ENCODE measurements at places on chromosomes 11 and 22. TPM values are rescaled to one million over a fixed set of nuclear protein-coding genes. Genes with fewer than 3 reads are reported as not detected.

DNA sequence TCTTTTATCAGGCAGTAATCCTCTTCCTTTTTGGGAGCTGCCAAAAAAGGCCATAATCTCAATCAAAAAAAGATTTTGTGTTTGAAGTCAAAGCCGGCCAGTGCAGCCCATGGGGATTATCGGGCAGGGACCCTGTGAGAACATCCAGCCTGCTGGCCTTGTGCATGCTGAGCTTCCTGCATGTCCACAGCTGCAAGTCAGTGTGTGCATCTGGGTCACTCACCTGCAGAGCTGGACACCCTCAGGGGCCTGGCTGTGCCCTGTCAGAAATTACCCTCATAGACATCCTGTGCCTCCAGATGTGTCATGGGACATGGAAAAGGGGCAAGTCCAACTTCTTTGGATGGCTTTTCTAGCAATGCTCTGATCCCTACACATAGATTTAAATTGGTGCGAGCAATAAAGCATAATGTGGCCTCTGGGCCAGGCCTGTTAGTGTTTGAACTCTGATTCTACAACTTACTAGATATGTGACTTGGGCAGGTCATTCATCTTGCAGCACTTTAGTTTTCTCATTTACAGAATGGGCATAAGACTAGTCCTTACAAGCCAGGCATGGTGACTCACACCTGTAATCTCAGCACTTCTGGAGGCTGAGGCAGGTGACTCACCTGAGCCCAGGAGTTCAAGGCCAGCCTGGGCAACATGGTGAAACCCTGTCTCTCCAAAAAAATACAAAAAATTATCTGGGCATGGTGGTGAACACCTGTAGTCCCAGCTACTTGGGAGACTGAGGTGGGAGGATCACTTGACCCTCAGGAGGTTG is 81.6 kb upstream of the LARGE1 start:
- H3K4me3 ChIP-seq = no peak overlapping the region
- DNase-seq = no peak
- H3K4me1 ChIP-seq = no peaks in the 10 kb centered on the region
- H3K27ac ChIP-seq = no peak overlapping the region

DNA sequence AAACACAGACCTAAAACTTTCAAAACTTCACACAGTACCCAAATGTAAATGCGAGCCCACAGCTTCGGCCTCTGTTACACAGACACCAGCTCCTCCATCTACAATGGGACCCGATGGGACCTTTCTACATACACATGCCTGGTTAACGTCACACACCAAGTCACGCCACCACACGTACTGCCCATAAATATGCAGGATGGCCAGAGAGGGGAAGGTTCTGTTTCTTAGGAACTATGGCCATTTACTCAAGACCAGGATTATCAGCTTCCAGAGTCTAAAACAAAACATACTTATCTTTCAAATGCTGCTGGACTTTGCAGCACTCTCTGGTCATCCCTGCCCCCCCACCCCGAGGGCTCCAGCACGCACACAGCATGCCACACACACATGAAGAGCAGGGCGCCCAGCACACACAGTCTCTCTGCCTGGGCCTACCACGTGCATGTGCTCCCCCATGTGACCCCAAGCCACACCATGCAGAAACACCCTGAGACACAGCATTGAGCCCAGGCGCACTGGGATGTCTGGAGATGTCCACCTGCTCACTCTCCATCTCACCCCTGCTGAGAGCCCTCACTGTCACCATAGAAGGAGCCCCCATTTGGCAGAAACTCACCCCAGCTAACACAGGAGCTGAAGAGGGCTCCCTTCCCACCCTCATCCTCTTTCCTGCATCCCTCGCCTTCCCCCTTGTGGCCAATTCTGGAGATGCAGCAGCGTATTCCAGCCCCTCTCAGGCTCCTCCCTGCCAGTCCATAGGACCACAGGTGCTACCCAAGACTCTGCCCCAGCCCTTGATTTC is 61.8 kb downstream of the SLC22A12 start:
- peak; percentile 85 for DNase-seq
- peaks cover 4% of the 10 kb centered on the region for H3K27me3 ChIP-seq
- H3K36me3 ChIP-seq = no peaks in the 10 kb centered on the region
- H3K4me1 ChIP-seq = peaks cover 29% of the 10 kb centered on the region

- no peak overlapping the region for H3K27ac ChIP-seq
- H3K27me3 ChIP-seq = no peaks in the 10 kb centered on the region
- H3K4me1 ChIP-seq = peaks cover 4% of the 10 kb centered on the region
- H3K4me3 ChIP-seq = no peak overlapping the region
Measured at GRCh38 chr22:25641650-25642049, 77.2 kb downstream of the GRK3 start.

DNA sequence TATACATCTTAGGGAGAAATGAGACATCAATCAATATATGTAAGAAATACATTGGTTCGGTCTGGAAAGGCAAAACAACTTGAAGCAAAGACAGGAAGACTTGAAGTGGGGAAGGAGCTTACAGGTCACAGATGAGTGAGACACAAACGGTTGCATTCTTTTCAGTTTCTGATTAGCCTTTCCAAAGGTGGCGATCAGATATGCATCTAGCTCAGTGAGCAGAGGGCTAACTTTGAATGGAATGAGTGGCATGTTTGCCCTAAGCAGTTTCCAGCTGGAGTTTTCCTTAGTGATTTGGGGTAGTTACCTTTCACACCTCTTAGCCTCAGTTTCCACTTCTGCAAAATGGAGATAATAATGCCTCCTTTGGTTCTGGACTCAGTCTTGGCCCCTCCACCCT is 15.8 kb downstream of the LHFPL7 start:
- H3K36me3 ChIP-seq = no peaks in the 10 kb centered on the region
- no peak overlapping the region for H3K4me3 ChIP-seq
- no peaks in the 10 kb centered on the region for H3K4me1 ChIP-seq
- no peak overlapping the region for H3K27ac ChIP-seq
- H3K27me3 ChIP-seq = no peaks in the 10 kb centered on the region

- H3K4me3 ChIP-seq = no peak overlapping the region
- peak; percentile 11 for DNase-seq
- H3K27me3 ChIP-seq = no peaks in the 10 kb centered on the region
- peaks cover 34% of the 10 kb centered on the region for H3K36me3 ChIP-seq
- peak overlapping the region; percentile 62 for H3K27ac ChIP-seq
Measured at GRCh38 chr11:130872513-130872912, 43.8 kb downstream of the SNX19 start.

- H3K36me3 ChIP-seq = no peaks in the 10 kb centered on the region
- no peak for DNase-seq
- H3K27ac ChIP-seq = peak overlapping the region; percentile 2
- H3K4me3 ChIP-seq = no peak overlapping the region
- H3K27me3 ChIP-seq = no peaks in the 10 kb centered on the region
Measured at GRCh38 chr11:47987310-47987709, 7.0 kb downstream of the PTPRJ start.

- DNase-seq = peak; percentile 56
- H3K27me3 ChIP-seq = peaks cover 2% of the 10 kb centered on the region
- H3K36me3 ChIP-seq = no peaks in the 10 kb centered on the region
- no peak overlapping the region for H3K4me3 ChIP-seq
- no peaks in the 10 kb centered on the region for H3K4me1 ChIP-seq
Measured at GRCh38 chr11:74453373-74453975, 13.9 kb downstream of the KCNE3 start.

- no peak for DNase-seq
- no peaks in the 10 kb centered on the region for H3K36me3 ChIP-seq
- H3K4me1 ChIP-seq = peaks cover 4% of the 10 kb centered on the region
- no peak overlapping the region for H3K4me3 ChIP-seq
Measured at GRCh38 chr22:26740253-26740652, 82.9 kb downstream of the MIAT start.

GRCh38 chr11:19258641-19259230 is 18.0 kb upstream of the E2F8 start:
- no peaks in the 10 kb centered on the region for H3K36me3 ChIP-seq
- H3K27me3 ChIP-seq = no peaks in the 10 kb centered on the region
- H3K4me3 ChIP-seq = no peak overlapping the region
- no peak for DNase-seq

DNA sequence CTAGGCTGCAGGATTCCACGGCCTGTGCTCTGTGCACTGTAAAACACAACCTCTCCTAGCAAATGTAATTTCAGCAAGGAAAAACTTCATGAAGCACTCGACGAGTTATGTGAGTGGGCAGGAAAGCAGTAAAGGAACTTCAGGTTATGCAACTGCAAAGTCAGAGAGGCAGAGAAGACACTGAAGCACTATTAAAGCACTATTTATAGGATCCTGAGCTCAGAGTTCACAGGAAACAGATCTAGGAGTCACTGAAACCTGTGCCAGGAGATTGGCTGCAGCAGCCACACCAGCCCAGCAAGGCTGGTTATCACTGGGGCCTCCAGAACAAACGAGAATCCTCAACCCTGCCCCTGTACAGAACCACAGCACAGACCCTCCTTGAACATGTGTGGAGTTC is 2.5 kb downstream of the SMIM35 start:
- peaks cover 15% of the 10 kb centered on the region for H3K4me1 ChIP-seq
- H3K36me3 ChIP-seq = no peaks in the 10 kb centered on the region
- H3K4me3 ChIP-seq = no peak overlapping the region
- peak; percentile 61 for DNase-seq
- peak overlapping the region; percentile 29 for H3K27ac ChIP-seq

SMIM35 gene
- under 0.01 TPM for total RNA-seq

OR6T1 gene
- total RNA-seq = not detected

CRYBA4 gene
- not detected for total RNA-seq

NCR3LG1 gene
- total RNA-seq = 0.44 TPM

ADAMTS8 gene
- total RNA-seq = 5.3 TPM

MRGPRX4 gene
- not detected for total RNA-seq

RASD2 gene
- total RNA-seq = 2.9 TPM

RIMBP3C gene
- total RNA-seq = 0.40 TPM

MS4A6A gene
- total RNA-seq = 27.6 TPM

PLAAT5 gene
- total RNA-seq = 2.1 TPM

FGF3 gene
- total RNA-seq = 0.09 TPM

ANGPTL5 gene
- 9.4 TPM for total RNA-seq
